ENCODE measurements at places on chromosomes 3 and 15. TPM values are rescaled to one million over a fixed set of nuclear protein-coding genes. Genes with fewer than 3 reads are reported as not detected.

GRCh38 chr15:78978601-78979179, 33.8 kb upstream of the CTSH start:
- DNase-seq = no peak

DNA sequence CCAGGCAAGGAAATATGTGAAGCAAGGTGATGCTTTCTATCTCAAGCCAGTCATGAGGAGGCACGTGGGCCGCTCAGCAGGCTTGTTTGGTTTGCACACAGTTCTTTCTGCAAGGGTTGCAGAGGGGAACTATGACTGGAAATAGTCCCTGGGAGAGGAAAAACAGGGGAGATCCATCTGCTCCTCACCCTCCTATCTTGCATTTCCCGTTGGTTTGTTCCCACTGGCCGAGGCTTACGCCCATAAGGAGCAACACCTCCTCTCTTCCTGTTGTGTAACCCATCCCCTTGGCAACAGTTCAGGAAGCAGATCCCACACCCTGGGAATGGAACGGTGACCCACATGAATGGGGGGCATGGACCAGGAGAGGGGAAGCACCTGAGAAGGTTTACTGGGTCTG, 72.1 kb upstream of the MAGI1 start:
- no peak for DNase-seq

- DNase-seq = no peak
Measured at GRCh38 chr15:41921167-41921566, 27.3 kb upstream of the SPTBN5 start.

DNA sequence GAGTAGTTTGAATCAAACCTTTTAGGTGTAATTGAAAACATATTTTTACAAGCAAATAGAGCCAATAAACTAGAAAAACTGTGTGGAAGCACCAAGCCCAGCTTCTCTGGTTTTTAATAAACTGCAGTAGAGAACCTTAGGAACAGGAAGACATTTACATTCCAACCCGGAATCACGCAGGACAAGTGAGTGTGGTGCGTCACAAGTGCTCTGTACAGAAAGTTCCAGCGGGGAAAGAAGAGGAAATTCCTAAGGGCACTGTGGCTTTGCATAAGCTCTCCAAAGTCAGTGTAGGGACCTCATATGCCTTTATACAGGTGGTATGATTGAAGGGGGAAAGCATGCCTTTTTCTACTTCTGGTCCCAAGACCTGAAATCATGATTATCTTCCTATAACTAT, 21.6 kb downstream of the COL8A1 start:
- DNase-seq = no peak

DNA sequence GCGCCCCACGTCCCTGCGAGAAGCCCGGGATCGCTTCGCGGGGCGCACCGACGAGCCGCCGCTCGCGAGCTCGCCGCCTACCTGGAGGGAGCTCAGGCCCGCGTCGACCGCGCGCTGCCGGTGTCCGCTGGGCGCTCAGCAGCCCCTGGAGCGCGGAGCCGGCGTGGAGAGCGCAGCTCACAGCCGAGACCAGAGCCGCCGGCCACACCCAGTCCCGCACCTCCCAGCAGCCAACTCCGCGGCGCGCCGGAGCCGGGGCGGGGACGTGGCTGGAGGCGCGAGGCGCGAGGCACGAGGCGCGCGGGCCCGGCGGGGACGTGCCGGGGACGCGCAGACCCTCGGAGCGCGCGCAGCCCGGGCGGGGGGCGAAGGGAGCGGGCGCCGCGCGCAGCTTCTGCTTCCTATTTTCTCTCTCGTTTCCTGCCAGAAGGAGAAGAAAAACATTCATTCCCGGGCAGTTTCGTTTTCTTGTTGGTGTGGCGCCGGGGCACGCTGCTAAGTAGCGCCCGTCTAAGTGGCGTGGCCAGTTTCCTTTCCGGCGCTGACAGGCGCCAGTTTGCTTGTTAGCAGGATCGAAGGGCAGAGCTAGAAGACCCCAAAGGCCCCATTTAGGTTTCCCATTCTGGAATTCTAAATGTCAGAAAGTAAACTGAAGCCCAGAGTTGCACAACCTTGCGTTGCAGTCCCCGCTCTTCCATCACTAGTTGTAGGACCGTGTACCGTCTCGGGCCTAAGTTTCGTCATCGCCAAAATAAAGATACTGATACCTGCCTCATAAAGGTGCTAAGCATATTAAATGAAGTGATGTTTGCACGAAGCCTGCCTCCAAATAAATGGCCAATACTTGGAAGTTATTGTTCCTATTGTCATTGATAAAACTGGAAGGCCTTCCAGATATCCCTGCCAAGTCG, at the start of gene GNB4:
TSS of gene GNB4 (minus strand) at position 206 of the 911 bp plus-strand sequence. CDS start 25,270 bp downstream, outside the sequence.
- DNase-seq = peak; percentile 82

GRCh38 chr15:39602143-39602542, 21.3 kb downstream of the THBS1 start:
- no peak for DNase-seq

- no peak for DNase-seq
Measured at GRCh38 chr3:112013784-112014143, 15.0 kb downstream of the TAGLN3 start.

DNA sequence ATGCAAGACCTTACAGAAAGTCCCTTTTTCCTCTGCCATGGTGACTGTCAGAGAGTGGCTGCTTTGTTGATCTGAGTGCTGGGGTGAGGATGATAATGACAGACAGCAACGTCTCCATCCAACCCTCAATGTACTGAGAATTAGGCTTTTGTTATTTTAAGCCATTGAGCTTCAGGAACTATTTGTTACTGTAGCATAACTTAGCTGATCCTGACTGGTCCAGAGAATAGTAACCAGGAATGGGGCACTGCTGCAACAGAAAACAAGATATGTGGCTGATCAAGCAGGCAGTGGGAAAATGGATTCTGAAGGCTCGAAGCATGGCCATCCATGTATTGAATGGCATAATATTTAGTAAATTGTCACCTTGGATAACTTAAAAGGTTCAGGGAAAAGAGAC, 5.2 kb upstream of the KLF13 start:
- no peak for DNase-seq

DNA sequence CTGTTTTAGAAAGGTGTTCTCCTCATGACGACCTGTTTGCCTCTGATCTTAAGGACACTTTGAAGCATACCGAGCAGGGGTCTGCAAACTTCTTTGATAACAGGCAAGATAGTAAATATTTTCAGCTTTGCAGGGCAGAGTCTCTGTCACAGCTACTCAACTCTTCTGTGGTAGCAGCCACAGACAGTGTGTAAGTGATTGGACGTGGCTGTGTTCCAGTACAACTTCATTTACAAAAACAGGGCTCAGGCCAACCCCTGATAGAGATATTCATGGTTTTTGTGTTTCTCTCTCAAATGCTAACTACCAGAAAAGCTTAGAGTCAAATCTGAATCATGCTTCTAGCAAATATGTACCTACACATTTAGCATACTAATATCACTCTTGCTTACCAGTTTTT, 51.5 kb downstream of the TGFBR2 start:
- no peak for DNase-seq

DNA sequence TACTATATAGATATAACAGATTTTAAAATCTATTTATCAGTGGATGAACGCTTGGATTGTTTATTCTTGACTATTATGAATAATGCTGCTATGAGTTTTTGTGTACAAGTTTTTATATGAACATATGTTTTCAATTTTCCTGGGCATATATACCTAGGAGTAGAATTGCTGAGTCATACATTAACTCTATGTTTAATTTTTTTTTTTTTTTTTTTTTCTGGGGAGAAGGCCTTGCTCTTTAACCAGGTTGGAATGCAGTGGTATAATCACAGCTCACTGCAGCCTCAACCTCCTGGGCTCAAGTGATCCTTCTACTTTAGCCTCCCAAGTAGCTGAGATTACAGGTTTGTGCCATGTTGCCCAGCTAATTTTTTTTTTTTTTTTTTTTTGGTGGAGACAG, 9.1 kb downstream of the CIDEC start:
- no peak for DNase-seq

- DNase-seq = no peak
Measured at GRCh38 chr15:62527387-62527786, 362.3 kb upstream of the C2CD4B start.

- DNase-seq = no peak
Measured at GRCh38 chr3:177463863-177464262, 266.6 kb upstream of the TBL1XR1 start.

- DNase-seq = no peak
Measured at GRCh38 chr3:123416647-123417046, 32.2 kb downstream of the ADCY5 start.

GRCh38 chr3:158771982-158772381, 29.9 kb upstream of the MFSD1 start:
- no peak for DNase-seq

INKA1 gene
- polyA plus RNA-seq = 8.6 TPM

ERICH6 gene
- 1.0 TPM for polyA plus RNA-seq

CYP8B1 gene
- 1.3 TPM for polyA plus RNA-seq

Data from left kidney (tissue), 8 donors.